ENCODE measurements at places on chromosomes 6 and 20.

DNA sequence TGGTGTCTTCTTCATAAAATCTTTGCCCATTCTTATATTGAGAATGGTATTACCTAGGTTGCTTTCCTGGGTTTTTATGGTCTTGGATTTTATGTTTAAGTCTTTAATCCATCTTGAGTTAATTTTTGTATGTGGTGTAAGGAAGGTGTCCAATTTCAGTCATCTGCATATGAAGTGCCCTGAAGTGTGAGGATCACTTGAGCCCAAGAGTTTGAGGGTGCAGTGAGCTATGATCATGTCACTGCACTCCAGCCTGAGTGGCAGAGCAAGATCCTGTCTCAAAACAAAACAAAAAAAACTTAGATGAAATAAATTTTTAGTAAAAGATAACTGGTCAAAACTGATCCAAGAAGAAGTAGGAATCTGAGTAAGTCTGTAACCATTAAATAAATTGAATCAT is 215.4 kb downstream of the TBC1D7 start:
- no peak for DNase-seq

- DNase-seq, result no peak
These were observed 108.1 kb downstream of the PREX1 start for GRCh38 chr20:48719598-48720255.

DNA sequence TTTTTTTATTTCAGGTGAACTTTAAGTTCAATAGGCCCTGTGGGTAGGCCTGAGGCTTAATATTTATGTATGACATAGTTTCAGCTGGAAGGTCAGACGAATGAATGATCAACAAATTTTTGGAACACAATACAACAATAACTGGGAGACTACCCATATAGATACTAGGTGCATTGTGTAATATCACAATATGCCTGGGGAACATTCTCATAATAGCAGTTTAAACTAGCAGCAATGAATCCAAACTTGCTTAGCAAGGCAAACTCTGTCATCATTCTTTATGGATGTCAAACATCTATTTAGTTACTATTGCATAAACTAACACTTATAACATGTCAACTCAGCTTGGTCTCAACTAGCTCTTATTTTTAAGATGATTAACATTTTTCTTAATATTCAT is 49.3 kb downstream of the ELOVL4 start:
- no peak for DNase-seq

DNA sequence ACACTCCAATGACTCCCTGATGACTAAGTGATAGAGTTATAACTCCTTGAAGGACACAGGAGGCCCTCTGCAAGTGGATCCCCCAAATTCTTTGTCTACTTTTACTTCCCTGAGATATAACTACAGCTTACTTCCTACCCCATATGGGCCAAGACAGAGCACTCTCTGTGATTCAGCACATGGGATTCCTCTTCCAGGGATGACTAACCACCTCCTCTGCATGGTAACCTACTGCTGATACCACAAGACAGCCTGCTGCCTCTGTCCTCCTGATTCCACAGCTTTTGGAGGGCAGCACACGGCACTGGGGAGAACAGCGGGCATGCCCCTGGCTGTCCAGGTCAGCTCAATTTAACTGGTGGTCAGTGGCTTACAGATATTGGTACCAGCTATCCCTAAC is 675.7 kb upstream of the AGPAT4 start:
- DNase-seq, result no peak

DNA sequence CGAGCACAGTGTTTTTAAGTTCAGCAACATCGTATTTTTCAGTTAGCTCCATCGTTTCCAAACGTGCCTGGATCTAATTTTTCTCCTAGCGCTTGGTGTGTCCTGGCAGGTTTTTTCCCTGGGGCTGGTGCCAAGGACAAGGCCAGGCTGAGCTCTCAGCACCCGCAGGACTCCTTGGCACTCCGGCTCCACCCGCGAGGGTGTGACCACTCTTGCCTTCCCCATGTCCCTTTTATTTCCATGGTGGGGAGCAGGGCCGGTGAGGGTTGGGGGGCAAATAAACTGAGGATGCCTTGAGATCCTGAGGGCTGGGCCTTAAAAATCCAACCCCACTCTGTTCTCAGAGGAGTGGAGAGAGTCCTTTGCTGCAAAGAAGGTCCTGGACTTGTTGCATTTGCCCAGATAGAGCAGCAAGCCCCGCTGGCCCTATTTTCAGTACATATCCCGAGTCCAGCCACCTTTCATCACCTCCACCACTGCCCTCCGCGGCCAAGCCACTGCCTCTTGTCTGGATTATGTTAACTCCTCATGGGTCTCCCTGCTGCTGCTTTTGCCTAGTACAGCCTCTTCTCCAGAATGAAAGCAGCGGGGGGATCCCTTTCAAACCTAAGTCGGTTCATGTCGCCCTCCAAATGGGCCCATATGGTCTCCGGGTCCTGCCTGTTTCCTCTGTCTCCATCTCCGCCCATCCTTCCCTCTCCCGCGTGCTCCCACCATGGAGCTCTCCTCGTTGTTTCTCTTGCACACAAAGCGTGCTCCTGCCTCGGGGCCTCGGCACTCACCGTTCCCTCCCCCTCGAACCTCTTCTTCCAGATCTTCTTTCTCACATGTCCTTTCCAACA is 4.5 kb upstream of the RAB44 start:
- DNase-seq, result no peak

DNA sequence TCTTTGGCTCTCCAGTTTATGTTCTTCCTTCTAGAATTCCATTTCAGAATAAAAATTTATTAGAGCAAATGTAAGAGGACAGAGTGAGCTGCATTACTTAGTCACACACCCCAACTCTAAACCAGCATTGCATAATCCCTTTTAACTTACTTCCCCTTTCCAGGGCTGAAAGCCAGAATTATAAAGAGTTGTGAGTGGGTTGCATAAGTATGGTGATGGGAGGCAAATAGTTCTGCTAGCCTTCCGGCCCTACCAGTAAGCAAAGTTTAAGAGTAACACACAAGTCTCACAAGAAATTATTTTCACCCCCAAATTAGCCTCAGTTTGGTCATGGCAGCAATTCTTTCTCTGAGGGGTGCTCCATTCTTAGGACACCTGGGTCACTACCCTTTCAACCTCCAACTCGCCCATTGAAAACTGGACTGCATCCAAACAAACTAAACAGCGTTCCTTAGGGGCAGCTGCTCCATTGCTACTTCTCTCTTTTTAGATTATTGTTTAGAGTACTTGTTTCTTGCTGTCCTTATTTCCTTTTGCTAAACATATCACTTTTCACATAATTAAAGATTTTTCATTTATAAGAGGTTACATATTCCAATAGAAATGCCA is 1.6 kb downstream of the KIAA0408 start:
- DNase-seq, result no peak

DNA sequence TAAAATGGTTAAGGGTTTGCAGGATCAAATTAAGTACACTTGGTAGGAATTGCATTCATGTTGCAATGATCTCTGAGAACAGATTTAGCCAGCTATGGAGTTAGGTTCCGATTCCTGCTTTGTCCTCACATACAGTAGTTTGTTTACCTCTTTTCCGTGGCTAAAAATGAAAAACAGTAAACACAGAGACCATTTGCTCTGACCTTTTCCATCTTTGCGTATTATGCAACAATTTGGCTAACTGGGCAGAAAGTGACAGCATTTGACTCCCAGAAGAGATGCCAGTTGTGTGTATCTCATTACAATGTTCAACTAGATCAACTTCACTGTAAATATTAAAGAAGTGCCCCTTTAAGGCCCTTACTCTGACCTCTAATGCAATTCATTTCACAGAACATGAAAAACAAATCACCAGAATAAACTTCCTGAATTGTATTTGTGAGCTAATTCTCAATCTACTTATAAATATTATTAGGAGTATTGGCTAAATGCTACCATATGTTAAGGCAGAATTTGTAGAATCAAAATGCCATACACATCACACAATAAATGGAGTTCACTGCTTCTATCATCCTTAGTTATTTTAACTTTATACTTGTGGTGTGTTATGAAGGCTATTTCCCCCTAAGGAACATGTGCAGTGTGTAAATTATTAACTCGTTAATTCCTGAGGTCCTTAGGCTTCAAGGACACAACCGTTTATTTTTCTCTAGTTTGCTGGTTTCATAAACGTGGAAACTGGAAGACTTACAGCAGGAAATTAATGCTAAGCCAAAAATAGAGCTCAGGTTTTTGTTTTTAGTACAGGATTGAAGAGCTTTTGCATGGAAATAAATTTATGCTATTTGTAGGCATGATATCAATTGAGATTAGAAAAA is 380.7 kb upstream of the CITED2 start:
- no peak for DNase-seq

DNA sequence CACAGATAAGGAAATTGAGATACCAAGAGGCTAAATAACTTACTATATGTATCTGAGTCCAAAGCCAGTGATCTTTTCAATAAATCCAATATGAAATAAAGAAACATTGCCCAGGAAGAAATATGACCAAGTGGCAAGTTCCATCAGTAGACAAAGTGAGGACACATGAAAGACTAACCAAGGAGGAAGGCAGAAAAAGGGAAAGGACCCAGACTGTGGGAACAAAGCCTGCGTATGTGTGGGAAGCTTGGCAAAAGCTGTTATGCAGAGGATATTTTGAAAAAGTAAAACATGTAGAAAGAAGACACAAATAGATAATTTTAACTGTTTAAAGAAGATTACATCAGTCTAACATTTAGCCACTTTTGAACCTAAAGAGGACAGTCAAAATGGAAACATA is 264.4 kb upstream of the PRDM1 start:
- DNase-seq, result no peak

GRCh38 chr6:44051515-44051914 is 75.7 kb downstream of the MRPL14 start:
- DNase-seq, result no peak

- DNase-seq, result no peak
These were observed 243.4 kb downstream of the TRDN start for GRCh38 chr6:123393331-123393730.

DNA sequence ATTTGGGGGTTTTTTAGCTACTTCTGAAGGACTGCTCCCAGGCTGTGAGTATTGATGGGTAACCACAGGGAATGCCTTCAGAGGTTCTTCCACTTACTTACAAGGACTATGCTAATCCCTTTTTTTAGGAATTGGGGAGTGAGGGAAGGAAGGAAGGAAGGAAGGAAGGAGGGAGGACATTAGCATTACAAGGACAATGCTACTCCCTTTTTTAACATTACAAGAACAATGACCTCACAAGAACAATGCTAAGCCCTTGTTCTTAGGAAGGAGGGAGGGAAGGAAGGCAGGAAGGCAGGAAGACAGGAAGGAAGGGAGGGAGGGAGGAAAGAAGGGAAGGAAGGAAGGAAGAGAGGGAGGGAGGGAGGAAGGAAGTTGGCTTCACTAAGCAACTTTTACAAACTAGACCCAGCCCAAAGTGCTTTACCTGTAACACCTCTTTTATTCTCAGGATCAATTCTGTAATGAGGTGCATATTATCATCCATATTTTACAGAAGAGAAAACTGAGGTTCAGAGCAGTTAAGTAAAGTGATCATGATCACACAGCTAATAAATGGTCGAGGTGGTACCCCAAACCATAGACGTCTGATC is 446.8 kb upstream of the JARID2 start:
- no peak for DNase-seq

DNA sequence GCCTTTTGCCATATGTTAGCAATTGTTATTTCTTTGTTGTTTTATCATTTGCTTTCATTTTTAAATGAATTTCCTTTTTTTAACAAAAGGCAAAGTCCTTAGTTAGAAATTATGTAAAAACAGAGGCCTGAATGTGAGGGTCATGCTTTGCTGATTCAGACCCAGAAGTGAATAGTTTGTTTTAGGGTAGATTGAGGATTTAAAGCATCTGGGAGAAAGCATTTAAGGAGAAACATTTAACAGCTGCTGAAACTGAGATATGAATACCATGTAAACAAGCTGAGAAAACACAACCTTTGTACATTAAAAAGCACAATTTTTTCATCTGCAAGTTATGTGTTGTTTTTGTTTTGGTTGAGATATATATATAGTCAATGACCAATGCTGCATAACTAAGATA is 8.0 kb downstream of the HTR1B start:
- DNase-seq, result no peak

- DNase-seq, result no peak
These were observed 22.3 kb downstream of the MDN1 start for GRCh38 chr6:89797317-89797716.

DNA sequence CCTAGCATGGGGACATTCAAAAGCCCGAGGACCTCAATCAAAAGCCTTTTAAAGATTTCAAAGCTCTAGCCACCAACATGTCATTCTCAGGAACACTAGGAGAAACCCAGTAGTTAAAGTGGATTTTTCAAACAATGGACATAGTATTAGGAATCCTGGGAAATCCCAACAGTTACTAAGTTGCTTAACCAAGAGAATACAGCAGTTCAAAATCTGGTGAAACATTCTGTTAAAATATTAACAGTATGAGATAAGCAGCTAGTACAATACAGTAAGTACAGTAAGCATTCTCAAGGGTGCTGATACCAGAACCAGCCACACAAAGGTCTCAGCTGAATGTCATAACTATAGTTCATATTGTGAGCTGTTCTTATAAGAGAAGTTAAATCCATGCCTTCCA is 68.6 kb downstream of the CDK19 start:
- DNase-seq, result no peak

DNA sequence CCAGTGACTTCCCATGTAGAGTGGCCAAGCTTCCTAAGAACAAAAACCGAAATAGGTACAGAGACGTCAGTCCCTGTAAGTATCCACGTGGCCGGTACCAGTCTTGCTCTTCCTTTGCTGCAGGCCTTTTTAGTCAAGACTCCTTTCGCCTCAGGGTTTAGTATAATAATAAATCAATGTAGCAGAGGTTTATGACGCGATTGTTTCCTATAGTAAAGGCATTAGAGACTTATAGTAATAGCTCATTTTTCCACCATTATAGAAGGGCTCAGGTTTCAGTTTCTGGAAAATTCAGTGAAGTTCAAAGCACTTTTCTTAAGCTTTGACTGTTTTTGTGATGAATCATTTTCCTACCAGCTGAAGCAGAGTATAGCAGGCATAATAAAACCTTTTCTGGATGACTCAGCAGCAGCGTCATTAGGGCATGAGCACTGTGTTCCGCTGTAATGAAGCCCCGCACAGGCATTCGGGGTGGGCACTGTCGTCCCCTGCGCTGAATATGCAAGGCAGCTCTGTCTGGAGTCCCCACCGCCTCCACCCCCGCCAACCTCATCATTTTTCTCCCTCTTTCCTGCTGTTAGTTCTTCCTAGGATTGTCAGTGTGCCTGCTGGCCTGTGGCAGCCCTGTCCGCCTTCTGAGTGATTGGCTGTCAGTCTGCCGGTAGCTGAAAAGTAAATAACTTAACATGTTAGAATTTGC is 51.3 kb downstream of the PTPN1 start:
- DNase-seq, result no peak

DNA sequence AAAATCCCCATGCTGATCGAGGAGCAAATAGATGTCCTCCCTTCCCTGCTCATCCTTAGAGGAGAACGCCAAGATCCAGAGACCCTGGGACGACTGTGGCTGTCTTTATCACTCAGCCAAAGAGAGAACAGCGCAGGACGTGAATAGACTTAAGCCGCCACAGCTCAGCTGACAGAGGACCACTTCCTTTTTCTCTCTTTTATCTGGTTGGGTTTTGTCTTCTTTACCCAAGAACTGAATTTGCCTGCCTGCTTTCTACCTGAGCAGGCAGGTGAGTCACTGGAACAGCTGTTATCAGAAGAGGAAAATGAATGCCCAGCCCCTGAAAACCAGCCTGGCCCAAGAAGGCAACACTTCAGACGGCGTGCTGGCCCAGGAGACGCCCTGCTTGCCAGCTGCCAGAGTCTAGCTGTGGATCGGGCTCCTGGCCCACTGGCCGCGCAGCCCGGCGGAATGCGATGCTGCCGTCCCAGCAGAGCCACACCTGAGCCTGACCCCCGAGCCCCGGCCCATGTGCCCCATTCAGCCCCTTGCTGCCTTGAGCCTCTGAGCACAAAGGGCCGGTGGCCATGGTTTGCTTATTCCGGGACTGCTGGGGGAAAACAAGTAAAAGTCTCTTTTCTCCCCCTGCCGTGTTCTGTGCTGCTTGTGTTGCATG is 82.1 kb downstream of the TCP11 start:
- DNase-seq, result no peak

All from NCI-H1048 (cell line).